ENCODE measurements at places on chromosomes 3 and 15.

GRCh38 chr15:70337277-70338186, 239.8 kb upstream of the TLE3 start:
- no peak for DNase-seq

GRCh38 chr3:170863816-170864215, 6.2 kb downstream of the RPL22L1 start:
- no peak for DNase-seq

- DNase-seq: no peak
These were observed 108.6 kb downstream of the ADCY5 start for GRCh38 chr3:123340336-123340735.

GRCh38 chr3:38907426-38907825, 91.4 kb upstream of the SCN10A start:
- DNase-seq: no peak

GRCh38 chr3:49329186-49329585, 10.7 kb downstream of the USP4 start:
- no peak for DNase-seq

GRCh38 chr15:36883713-36884517, 216.4 kb downstream of the MEIS2 start:
- DNase-seq: no peak

- no peak for DNase-seq
These were observed 51.8 kb upstream of the GALNT15 start for GRCh38 chr3:16122661-16123060.

GRCh38 chr3:18635215-18635614, 210.1 kb upstream of the SATB1 start:
- DNase-seq: no peak

DNA sequence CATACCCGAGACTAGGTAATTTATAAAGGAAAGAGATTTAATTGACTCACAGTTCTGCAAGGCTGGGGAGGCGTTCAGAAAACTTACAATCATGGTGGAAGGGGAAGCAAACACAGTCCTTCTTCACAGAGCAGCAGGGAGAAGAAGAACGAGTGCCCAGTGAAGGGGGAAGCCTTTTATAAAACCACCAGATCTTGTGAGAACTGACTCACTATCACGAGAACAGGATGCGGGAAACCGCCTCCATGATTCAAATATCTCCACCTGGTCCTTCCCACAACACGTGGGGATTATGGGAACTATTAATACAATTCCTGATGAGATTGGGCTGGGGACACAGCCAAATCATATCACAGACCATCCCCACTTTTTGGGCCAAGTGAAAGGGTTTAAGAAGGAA, 58.8 kb upstream of the CTXND1 start:
- no peak for DNase-seq

- DNase-seq: no peak
These were observed 103.4 kb downstream of the SEC22A start for GRCh38 chr3:123305192-123305591.

DNA sequence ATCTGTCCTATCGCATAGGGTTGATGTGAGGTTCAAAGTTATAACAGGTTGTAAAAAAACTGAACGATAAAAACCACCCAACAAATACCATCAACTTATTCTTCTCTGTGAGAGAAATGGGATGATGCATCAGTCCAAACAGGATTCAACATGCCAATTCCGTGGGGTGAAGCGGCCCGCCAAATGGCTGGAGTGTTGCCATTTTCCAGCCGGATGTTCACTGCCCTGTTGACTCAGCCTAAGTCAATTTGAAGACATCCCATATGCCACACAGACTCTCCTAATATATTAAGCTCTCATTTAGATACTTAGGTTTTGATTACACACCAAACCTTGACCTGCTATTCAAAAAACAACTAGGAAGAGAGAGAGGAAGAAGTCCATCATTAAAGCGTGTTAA, 311.1 kb downstream of the VPS13C start:
- DNase-seq: no peak

DNA sequence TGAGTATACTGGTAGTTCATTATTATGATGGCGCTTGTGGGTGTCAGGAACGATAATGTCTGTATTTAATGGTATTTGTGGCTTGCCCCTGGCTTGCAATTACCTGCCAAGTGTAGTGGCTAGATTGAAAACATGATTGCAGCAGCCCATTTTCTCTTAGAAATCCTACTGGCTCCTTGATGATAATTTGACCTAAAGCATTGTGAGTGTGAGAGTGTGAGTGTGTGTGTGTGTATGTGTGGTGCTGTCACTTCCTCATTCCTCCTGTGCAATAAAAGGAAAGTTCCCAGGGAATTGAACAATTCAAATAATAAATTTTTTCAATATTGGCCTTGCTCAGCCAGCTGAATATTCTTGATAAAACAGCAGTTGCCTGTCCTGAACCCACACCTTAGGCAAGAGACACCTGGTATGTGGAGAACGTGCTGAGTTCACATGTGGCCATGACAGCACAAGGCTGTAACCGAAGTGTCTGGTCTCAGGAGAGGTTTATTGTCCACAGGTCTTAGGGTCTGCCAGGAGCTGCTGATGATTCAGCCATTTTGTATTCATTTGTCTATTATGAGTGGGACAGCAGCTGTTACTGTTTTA, 193.3 kb downstream of the CD47 start:
- no peak for DNase-seq

GRCh38 chr3:187804120-187804744, 59.0 kb upstream of the BCL6 start:
- DNase-seq: no peak

GRCh38 chr3:25911525-25912295, 121.8 kb downstream of the OXSM start:
- no peak for DNase-seq

- no peak for DNase-seq
These were observed 637.9 kb downstream of the PLOD2 start for GRCh38 chr3:145522893-145523651.

- no peak for DNase-seq
These were observed 1.2 kb downstream of the CADPS start for GRCh38 chr3:62873761-62874710.

DNA sequence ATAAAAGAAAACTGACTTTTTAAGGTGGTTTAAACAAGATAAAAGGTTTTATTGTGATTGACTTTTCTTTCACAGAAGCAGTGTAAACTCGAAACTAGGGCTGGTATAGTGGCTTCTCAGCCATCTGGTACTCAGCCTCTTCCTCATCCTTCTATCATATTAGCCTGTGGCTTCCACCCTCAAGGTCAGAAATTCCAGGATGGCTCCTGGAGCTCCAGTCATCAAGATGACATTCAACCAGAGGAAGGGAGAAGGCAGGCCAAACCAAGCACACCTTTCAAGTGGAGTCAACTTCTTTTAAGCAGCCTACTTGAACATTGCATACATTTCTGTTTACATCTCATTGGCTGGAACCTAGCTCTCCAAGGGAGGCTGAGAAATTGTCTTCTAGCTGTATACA, 1.3 kb upstream of the MESD start:
- DNase-seq: no peak
